NCI-H2029 treated with DMSO at 0.1 percent for 48 hours (cell line): ENCODE measurements at places on chromosomes 5 and 9.

DNA sequence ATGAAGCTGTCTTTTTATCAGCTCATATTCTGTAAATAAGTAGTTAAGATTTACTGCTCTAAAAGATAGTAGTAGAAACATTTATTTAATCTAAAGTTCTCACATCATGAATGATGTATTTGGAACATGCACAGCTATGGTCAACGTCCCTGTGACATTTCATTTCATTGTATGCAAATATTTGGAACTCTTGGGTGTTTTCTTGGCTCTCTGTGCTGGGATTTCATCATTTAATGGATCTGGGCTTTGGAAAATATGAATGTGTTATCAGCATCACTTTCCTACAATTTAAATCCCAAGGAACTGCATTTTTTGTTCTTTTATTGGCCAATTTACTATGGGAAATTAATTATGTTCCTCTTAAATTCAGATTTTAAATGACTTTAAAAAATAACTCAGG is 462.9 kb downstream of the SEMA5A start:
- DNase-seq = no peak

DNA sequence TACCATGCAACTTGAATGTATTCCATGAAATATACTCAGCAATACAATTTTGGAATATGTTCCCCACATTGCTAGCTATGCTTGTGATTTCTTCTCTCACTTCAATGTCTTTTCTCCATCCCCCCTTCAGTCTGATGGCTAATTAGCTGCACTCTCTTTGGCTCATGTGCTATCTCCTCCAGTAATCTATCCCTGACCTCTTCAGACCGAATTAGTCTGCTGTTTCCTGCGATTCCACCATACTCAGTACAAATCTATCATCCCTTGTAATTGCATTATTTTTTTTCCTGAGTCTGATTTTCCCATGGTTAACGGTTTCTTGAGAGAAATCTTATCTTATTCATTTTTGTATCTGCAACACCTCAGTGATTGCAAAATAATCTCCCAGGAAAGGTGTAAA is 360.7 kb upstream of the CDH10 start:
- DNase-seq = no peak

DNA sequence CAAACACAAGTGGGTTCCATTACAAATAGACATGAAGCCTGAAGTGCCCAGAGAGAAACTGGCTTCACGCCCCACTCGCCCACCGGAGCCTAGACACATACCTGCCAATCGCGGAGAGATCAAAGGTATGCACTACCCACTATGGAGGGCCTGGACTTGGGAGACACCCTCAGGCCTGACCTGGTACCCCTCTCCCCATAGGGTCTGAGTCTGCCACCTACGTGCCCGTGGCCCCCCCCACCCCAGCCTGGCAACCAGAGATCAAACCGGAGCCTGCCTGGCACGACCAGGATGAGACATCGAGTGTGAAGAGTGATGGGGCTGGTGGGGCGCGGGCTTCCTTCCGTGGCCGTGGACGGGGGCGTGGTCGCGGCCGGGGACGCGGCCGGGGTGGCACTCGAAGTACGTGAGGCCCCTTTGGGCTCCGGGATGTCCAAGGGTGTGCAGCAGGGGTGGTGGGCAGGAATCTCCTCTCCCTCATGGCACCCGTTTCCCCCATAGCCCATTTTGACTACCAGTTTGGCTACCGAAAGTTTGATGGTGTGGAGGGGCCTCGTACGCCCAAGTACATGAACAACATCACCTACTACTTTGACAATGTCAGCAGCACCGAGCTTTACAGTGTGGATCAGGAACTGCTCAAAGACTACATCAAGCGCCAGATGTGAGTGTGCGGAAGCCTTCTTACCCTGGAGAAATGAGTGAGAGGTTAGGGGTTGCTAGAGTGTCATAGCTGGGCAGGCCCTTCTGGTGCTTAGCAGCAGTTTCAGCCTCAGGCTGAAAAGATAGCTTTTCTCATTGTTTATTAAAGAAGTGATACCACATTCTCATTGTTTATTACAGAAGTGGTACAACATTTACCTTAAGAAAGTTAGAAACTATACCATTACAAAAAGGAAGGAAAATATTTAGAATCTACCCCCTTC is 38.7 kb downstream of the LARP1 start:
- DNase-seq = peak; percentile 52

- no peak for DNase-seq
Observed at GRCh38 chr5:141915881-141916336, 7.8 kb upstream of the DELE1 start.

DNA sequence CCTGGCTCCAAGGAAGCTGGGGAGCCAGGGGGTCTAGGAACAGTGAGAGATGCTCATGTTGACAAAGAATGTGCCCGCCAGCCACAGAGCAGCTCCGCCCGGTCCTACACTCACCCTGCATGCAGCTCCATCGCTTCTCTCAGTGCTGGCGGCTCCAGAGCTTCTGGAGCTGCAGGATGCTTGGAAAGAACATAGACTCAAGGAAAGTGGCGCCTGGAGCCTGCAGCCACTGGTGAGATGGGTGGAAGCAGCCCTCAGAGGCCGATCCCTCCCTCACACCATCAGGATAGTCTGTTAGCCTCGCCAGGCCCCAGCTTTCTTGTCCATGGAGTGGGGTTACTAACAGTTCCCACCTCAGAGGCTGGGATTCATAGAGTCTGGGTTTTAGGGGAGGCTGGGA is 26.4 kb upstream of the SLC6A19 start:
- DNase-seq = no peak

DNA sequence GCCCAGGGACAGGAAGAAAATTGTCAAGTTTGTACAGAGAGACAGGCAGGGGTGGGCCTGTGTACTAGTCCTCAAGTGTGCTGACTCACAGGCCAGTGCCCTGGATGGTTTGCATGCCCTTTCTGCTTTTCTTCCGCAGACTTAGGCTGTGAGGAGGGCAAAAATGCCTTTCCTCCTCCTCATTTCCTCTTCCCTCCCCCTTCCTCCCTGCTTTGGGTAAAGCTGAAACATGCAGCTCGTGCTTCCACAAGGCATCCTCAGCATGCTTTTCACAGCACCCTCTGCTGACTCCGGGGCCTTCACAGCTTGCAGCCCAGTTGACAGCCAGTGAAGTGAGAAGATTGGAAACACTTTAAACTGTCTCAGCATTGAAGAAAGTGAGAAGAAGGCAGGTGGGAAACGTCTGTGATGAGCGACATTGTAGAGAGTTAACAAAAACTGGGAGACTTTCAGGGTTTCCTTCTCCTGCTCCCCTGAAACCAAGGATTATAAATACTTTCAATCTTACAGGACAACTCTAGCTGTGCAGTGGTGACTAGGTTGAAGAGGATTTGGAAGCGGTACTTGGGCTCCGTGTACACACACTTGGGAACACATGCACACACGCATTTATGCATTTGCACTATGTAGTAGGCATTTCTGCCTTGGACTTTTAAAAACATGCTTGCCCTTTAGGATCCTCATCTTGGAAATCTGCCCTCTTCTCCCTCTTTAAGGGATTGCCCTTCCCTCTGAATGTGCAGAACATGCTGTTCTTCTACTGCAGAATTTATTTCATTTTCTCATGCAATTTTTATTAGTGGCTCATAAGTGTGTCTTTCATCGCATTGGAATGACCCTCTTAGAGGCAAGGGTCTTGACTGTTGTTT is 138.8 kb downstream of the GRIA1 start:
- DNase-seq = no peak

GRCh38 chr9:2964470-2964869 is 120.6 kb upstream of the PUM3 start:
- no peak for DNase-seq

- peak; percentile 38 for DNase-seq
Observed at GRCh38 chr9:18626046-18626698, 152.2 kb downstream of the ADAMTSL1 start.

- DNase-seq = no peak
Observed at GRCh38 chr9:135166565-135166964, 79.1 kb downstream of the OLFM1 start.

- no peak for DNase-seq
Observed at GRCh38 chr5:78629624-78630023, 18.9 kb downstream of the LHFPL2 start.
